ENCODE measurements at places on chromosomes 13 and 19.

- no peak for DNase-seq
Measured at GRCh38 chr19:11041966-11042627, 47.2 kb upstream of the LDLR start.

GRCh38 chr19:23393121-23393520, 2.1 kb downstream of the ZNF91 start:
- DNase-seq: no peak

DNA sequence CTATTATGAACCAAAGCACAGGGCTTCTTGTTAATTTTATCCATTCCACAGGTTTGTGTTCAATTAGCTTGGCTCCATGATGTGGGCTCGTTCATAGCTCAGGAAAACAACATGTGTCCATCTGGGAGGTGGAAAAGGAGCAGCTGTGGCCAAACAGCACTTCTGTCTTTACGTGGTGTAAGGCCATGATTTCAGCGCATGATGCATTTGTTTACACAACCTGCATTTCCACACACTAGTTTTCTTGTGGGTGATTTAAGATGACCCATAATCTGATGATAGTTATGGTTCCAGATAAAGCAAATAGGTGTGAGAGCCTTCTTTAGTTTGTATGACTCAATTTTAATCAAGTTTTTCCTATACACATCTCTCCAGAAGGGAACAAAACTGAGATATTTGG, 101.7 kb downstream of the TNFRSF19 start:
- no peak for DNase-seq

DNA sequence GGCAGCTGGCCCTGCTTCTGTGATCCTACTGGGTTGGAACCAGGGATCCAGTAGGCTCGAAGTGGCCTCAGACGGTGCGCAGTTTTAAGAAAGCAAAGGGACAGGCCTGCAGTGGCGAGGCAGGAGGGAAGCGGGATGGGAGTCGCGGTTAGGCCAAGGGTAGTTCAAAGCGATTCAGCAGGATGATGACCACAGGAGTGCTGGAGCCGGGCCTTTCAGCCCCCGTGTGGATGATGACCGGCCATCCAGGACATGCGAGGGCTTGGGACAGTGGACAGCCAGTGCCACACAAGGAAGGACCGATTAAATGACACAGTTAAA, 854 bp downstream of the RNASEH2B start:
- DNase-seq: peak; percentile 17

GRCh38 chr19:55149078-55150003, at the start of gene TNNT1:
TSS of gene TNNT1 (minus strand) at chr19:55149206. CDS start at chr19:55147157, 2,049 bp downstream.
- no peak for DNase-seq

DNA sequence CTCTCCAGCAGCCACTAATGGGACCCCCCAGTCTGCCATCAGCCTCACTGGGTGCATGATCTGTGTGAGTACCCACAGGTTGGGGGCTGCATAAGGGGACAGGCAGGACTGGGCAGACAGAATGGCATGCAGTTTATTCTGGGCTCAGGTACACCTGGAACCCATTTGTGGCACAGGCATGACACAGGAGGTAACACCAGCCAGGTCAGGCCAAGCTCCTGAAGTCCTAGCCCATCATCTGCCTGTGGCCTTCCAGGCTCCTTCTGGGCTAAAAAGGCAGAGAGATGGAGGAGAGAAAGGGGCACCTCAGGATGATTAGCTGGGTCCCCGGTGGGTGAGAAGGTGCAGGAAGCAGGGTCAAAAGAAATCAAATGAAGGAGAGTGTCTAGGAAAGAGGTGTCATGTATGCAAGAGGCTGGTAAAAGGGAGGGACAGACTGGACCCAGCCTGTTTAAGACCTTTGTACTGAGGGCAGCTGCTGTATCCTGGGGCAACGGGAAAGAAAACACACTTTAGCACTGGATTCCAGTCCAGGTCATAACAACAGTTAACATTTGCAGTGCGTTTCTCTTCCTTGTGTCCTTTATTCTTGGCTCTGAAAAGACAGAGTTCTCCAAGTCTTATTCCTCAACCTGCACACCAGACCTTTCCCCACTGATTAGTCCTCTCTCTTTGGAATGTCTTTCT, 20.2 kb upstream of the DGKH start:
- DNase-seq: no peak

DNA sequence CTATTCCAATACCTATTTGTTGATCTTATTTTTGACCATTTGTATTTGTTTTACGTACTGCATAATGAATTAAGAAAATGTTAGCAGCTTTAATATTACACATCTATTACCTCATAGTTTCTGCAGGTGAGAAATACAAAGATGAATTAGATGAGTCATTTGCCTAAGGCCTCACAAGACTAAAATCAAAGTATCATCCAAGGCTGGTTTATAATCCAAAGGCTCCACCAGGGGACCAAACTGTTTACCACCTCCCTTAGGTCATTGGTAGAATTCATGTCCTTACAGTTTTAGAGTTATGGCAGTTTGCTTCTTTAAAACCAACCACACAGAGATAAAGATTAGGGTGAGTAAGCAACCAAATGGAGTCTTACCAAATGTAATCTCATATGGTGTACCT, 848.1 kb downstream of the SLITRK6 start:
- no peak for DNase-seq

DNA sequence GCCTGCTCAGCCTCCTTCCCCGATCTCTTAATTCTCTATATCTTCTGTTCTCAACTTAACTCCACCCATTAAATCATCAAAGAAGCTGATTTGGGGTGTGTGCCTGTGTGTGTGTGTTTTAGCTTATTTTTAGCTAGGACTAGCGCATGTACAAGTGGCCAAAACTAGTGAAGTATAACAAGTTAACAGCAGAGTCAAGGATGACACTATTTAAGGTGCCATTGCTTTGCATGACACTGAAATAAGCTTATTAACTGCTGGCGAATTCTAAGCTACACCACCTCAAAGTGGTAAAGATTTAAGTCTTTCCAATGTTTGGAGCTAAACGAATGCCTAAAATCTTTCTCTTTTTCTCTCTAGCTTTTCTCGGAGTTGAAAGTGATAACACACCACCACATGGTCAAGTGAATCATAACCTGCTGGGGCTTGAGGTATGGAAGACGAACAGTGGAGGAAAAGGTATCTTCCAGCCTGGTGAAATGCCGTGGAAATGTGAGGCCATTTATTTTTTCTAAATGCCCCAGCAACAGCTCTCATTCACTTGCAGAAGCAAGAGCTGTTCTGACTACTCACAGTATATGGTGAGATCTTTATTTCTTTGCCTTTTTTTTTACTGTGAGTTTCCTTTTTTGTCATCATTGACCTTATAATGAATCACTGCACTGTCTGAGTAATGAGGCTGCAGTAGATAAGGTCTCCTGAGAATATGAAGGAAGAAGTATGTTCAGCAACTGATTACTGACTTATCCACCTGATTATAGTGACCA, 570.3 kb downstream of the PCDH9 start:
- no peak for DNase-seq

DNA sequence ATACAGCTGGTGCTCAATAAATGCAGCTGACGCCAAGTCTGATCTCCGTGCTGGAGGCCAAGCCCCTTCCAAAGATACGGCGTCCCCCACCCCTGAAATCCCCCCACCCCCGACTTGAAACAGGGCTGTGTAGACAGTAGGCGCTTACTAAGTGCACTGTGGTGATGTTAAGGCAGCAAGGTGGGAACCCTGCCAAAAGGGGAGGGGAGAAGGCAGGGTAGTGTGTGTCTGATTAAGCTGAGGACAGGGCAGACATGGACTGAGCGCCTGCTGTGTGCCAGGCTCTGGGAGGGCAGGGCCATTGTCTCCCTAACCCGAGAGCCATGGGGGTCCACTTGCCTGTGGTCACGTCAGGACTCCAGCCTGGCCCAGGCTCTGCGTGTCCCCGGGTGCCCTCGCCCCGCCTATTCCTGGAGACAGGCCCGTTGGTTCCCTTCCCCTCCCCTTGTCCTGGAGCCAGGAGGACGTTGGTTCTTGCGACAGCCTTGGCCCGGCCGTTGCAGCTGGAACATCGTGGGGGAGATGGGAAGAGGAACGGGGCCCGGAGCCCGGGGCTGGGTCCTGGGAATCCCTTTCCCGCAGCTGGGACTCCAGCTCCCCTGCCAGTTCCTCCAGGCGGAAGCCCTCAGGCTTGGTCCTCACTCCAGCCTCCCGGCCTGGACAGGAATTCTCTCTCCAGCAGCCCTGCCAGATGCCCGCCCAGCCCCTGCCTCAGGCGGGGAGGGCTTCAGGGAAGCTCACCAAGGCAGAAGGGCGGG, 1.7 kb upstream of the ELANE start:
- DNase-seq: peak; percentile 14

GRCh38 chr13:57352114-57352513, 185.1 kb downstream of the PRR20E start:
- no peak for DNase-seq

- DNase-seq: no peak
Measured at GRCh38 chr13:23268441-23268840, 87.7 kb downstream of the SGCG start.

- DNase-seq: no peak
Measured at GRCh38 chr13:85657942-85658341, 141.3 kb downstream of the SLITRK6 start.

DNA sequence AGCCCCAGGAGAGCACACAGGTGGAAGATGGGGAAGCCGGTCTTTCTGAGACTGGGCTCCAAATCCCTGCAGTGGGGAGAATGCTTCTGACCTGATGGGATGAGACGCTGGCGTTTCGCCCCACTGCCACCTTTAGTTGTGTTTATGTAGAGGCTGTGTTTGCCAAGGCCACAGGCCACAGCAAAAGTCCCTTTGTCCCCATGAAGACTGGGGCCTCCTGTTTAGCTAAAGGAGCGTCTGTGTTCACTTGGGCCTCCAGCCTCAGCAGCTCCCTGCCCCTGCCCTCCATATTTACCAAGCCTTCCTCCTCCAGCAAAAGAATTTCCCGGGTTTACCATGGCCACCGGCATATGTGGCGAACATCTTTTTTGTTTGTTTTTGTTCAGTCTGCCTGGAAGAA, 10.4 kb upstream of the KLK14 start:
- peak; percentile 40 for DNase-seq

DNA sequence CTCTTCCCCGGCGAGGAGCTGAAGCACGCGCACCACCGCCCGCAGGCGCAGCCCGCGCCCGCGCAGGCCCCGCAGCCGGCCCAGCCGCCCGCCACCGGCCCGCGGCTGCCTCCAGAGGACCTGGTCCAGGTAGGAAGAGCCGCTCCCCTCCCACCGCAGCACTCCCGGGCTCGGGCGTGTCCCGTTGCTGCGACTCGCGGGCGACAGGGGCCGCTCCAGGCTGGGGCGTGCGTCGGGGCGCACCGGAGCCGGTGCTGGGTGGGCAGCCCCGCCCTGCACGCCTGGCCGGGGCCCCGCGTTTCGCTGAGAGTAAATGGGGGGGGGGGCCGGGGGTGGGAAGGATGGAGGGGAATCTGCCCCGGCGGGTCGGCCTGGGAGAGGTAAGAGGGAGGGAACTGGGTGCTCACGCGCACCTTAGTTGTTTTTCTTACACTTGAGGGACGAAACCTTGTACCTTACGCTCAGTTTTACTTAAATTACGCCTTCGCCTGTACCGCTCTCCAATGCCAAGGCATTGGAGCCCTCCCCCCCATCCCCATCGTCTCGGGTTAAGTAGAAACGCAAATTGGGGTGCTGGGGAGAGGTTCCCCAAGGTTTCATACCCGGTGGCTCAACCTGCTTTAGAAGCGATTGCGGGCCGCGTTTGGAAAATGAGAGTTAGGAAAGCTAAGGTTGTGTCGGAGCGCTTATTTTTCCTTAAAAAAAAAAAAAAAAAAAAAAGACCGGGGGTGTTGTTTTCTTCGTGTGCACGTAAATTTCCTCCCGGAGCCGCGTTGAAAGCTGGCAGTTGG, 850 bp downstream of the KLF5 start:
- DNase-seq: peak; percentile 18

DNA sequence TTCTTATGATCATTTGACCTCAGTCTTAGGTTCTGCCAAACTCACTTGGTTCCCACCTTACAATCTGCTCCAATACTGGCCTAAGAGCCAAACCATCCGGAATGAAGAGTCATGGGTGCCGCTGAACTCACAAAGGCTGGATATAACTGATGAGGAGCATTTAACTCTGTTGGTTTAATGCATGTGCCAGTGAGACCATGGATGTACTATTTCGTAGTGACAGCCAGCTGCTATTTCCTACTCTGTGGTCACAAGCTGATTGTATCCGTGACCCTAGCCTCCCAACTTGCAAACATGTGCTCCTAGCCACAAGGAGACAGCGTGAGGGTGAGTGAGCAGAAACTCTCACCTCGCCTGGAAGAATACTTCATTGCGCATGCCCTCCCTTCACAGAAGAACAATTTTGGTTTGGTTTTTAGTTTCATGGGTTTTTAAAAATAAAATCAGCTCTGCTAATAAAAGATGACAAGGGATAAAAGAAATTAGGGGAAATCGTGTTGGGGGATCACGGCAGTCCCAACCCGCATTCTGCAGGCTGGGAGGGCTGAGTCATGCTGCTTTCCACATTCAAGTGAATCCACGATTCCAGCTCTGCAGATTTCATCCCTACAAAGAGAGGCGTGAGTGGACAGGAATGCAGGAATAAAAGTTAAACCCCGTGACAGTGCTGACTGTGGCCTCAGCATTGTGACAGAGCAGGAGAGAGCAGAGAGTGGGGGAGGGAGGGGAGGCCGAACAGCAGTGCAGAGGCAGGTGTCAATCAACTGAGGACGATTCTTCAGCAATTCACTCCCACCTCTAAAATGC, 66.8 kb upstream of the RAP2A start:
- no peak for DNase-seq

GRCh38 chr13:47858042-47859025, 142.7 kb downstream of the SUCLA2 start:
- no peak for DNase-seq

GRCh38 chr13:104740641-104741222, 1674.5 kb upstream of the SLC10A2 start:
- DNase-seq: no peak

DNA sequence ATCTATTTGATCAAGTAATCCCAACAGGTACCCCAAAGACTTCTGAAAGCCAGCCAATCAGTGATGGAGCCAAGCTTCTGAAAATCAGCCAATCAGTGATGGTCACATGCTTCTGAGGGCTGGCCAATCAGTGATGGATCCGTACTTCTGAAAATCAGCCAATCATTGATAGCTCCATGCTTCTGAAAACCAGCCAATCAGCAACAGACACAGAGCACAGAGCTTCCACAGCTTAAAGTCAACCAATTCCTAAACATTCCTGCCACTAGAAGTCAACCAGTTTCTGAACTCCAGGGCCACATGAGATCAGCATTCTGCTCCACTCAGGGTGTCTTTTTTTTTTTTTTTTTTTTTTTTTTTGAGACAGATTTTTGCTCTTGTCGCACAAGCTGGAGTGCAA, 8.2 kb upstream of the HSD17B14 start:
- no peak for DNase-seq
